ENCODE measurements at places on chromosomes 1 and 21. TPM values are rescaled to one million over a fixed set of nuclear protein-coding genes. Genes with fewer than 3 reads are reported as not detected.

GRCh38 chr1:37465593-37466517 lies 8.5 kb upstream of the ZC3H12A start:
- no peak for DNase-seq

DNA sequence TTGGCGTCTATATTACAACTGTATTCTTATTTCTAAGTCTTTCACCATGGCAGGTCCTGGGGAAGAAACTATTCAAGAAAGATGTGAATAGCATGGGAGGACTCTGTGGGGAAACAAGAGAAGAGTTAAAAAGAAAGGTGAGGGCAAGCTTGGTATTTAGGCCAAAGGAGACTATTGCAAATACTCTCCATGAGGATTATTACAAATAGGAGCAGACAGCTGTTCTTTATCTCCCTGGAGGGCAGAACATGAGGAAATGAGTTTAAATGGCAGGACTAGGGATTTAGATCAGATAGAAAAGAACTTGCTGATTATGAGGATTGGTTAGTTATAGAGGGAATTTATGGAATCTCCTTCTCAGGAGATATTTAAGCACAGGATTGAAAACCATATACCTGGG lies 186.8 kb downstream of the CDC7 start:
- DNase-seq, result no peak

- DNase-seq, result no peak
These were observed 149.3 kb downstream of the AK5 start for GRCh38 chr1:77430966-77431690.

Gene UAP1
- 31.7 TPM for polyA plus RNA-seq

Gene UBE2U
- polyA plus RNA-seq, result not detected

DNA sequence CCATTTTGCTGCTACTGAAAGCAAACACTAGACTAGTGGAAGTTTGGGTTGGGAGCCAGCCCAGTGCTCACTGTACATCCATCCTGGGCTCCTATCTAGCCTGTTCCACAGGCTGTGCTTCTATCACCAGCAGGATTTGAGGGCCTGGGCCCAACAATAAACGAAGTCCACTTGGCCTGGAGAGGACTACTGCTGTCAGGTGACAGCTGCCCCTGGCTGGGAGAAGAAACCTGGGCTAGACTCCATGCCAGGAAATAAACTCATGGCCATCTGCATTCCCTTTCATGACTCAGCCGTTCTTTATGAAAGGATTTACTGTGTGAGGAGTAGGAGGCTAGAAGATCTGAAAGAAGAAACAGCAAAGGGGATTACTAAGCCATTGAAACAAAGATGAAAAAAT lies 35.5 kb downstream of the COLGALT2 start:
- no peak for DNase-seq

GRCh38 chr1:8685463-8685862 lies 132.0 kb downstream of the RERE start:
- DNase-seq, result no peak

DNA sequence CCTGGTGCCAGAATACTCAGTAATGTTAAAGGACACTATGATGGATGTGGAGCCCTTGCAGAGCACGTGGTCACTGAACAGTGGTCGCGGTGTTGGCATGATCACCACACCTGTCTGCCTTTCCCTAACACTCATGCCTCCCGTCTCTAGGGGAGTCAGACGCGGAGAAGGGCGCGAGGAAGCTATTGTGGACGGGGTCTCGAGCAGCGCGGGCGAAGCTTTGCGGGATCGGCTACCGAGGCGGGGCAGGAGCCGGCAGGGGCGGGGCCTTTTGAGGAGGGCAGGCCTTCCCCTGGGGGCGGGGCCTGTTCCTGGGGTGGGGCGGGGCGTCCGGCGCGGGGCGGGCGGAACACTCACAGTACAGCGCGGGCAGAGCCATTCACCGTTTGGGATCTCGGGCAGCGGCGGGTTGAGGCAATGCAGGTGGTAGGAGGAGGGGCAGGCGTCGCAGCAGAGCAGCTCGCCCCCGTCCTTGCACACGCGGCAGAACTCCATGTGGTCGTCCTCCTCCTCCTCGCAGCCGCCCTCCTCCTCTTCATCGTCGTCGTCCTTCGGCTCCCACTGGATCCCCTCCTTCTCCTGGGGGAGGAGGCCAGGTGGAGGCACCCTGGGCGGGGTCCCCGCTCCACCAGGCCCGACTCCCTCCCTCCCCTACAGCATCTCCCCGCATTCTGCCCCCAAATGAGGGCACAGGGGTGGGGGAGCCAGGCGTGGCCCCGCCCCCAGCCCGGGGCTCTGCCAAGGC lies 31.5 kb downstream of the CHD5 start:
- DNase-seq, result no peak

DNA sequence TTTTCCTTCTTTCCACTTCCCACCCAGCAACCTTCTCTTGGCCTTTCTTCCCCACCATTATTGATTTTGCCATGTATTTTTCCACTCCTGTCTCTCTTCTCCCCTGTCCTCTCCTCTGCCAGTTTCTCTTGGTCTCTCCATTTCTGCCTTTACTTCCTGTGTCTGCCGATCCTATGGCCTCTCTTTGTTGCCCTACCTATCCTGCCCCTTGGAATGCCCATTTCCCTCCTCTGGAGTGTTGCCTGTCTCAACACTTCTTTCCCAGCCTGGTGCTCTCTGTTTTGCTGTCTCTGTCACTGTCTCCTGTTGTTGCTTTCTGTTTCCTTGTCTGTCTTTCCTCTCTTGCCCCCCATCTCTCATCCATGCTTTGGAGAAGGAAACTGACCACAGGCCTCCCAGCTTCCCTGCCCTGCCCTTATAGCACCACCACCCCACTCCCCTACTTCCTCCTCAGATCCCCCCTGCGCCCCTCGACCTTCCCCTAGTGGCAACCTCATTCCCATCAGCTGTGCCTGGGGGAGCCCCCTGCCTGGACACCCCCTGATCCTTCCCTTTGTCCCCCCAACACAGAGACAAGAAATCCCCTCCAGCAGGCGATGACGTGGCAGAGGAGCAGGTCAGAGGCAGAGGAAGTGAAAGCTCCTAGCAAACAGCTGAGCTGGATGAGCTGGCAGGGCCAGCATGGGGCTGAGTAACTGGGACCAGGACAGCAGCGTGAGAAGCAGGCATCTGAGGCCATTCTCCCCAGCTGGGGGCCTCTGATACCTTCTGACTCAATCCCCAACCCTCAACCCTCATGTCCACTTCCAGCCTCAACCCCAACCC lies 6.6 kb upstream of the ETV3L start:
- DNase-seq, result no peak

- DNase-seq, result no peak
These were observed 1.5 kb downstream of the VANGL1 start for GRCh38 chr1:115643225-115643624.

DNA sequence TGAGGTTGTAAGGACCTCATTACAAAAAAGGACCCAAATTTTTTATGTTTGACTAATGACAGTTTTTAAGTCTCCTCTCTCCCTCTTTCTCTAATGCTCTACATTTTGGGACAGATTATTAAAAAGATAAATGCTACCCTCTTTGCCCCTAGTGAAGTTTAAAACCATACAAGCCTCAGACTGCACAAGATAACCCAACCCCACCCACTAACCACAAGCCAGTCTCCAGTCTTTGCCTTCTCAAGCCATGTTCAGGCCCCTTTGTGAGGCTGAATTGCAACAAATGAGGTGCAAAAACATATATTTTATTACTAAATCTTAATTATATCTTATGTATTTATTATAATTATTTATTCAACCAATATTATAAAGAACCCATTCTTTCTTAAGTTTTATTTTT lies 597.2 kb upstream of the BRINP3 start:
- DNase-seq, result no peak

DNA sequence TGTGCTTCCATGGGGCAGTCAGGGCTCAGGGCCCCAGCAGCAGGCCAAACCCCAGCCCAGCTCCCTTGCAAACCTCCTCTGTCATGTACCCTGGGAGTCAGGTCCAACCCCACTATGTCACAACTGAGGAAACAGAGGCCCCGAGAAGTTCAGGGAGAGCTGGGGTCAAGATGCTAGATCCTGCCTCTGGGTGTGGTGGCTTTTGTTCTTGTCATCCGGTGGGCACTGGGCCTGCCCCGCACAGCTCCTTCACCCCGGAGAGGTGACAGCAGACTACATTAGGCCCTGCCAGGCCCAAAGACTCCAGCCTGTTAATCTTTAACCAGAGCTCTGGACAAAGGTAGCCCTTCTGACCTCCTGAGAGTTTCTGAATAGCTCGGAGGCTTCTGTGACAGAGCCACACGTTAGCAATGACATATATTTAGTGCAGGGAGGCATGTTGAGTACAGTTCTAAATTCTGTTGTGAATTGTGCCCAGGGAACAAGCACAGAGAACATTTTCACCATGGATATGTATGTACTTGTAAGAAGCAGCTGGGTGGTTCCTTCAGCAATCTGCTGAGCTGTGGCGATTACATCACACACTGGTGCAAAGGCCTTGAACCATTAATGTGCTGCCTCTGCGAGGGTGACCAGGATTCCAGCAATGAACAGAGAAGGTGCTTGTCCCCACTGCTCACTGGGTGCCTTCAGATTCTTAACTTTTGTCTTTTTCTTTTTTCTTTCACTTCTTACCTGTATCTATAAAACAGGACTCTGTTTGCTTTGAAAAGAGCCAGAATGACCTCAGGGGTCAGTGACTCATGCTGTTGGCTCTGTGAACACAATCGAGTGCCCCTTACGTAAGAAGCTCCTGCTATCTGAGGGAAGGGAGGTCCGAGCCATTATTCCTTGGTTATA lies 102.8 kb downstream of the RHOU start:
- DNase-seq, result no peak

DNA sequence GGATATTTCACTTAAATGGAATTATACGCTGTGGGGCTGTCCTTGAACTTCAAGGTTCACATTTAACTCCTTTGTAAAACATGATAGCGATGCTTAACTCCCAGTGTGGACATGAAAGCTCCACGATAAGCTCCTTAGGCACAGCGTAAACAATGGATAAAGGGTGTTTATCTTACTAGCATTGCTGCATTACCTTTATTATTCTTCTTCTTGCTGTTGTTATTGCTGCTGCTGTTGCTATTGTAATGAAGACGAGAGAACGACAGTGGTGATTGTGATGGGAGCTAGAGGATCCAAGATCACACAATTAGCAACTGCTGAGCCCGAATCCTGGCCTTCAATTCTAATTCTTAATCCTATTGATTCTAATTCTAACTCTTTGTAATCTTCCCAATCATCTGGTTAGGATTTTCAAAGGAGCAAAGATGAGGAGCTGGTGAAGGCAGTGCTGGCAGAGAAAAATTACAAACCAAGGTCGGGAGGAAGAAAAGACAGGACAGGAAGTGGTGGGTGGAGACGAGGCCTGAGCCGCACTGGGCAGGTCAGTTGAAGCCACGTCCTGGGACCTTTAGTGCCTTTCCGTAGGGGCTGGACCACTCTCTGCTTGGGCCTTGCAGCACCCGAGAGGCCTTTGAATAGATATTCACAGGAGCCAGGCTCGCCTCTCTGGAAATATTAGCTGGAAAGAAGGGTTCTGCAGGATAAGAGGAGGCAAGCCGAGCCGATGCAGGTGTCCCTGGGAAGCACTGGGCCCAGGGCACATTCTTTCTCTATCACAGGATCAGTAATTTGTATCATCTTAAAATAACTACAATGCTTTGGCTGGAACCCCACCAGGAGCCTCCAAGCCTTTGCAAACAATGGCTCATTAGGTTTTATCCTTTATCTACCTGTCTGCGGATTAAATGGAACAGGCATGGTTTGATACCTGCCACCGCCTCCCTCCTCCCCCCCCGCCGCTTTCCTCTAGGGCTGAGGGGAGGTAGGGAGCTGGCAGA lies 571.6 kb downstream of the AJAP1 start:
- DNase-seq, result no peak

DNA sequence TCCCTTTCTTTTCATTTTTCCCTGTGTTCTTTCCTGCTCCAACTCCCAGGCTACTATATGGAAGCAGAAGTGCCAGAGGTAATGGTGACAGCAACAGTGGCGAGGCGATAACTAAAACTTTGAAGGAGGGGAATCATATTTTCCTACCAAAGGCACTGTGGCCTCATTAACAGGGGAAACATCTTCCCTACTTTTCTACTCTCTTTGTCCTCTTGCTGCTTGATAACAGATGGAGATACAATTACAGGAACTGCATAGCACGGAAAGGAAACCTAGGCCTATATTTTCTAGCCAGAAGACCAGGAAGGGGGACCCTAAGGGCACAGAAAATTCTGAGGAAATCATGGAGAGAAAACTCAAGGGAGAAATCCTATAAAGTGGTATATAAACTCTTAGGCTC lies 42.3 kb downstream of the SASS6 start:
- DNase-seq, result no peak

Gene F5
- polyA plus RNA-seq, result 1.6 TPM

GRCh38 chr1:155383406-155383805 lies 62.7 kb downstream of the RUSC1 start:
- no peak for DNase-seq

Gene FMN2
- 7.9 TPM for polyA plus RNA-seq

- peak; percentile 51 for DNase-seq
These were observed 26.7 kb upstream of the RBM15 start for GRCh38 chr1:110312188-110313121.

Gene GJB3
- polyA plus RNA-seq, result 0.38 TPM

Gene DNTTIP2
- polyA plus RNA-seq, result 85.6 TPM

DNA sequence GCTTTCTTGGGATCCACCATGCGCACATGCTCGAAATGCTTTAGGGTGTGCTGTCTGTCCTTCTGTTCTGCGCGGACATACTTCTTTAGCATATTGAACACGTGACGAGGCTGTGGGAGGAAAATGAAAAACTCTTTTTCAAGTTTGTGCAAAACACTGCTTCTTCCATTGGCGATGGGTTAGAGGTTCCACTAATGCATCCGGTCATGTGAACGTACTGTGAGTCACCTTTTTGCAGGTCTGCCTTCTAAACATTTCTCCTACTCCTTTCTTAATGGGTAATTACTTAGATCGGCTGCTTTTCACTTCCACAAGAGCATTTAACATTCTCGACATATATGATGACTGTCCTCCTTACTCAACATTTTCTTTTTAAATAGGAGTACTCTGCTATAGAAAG lies 214.9 kb downstream of the APP start:
- DNase-seq, result no peak

Gene KCNE2
- 0.87 TPM for polyA plus RNA-seq

- DNase-seq, result peak; percentile 4
These were observed 1.5 kb downstream of the S100PBP start for GRCh38 chr1:32818804-32819541.

GRCh38 chr21:45148316-45148990 lies 74.1 kb downstream of the ADARB1 start:
- DNase-seq, result no peak

Gene ZSWIM5
- polyA plus RNA-seq, result 7.6 TPM

DNA sequence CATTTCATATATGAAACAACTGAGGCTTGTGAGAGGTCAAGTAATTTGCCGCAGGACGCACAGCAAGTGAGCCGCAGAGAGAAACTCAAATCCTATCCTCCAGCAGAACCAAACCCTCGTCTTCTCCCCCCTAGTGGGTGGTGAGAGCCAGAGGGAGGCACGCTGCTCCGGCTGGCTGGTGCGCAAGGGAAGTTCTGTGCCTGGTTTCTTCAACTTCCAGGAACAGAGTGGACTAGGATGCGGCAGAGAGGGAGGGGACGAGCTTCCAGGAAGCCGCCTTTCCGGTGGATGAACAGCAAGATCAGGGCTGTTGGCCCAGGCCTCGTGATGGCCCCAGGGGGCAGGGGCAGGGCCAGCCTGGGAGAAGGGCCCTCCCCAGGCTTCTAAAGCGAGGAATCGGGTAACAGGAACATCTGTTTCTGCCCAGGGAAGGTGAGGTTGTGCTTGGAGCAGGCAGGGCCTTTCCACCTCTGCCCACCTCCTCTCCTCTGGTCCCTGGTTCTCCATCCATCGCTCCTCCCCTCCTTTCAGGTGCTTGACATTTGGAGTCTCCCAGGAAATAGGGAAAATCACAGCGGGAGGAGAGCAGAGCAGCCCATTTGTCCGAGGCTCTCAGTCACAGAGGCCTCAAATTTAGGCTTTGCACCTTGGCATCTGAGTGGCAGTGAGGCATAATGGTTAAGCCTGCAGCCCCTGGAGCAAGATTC lies 16.8 kb upstream of the PDIK1L start:
- DNase-seq, result no peak
